ENCODE measurements at places on chromosomes 12 and 14.

- no peak for DNase-seq
Measured at GRCh38 chr14:61322011-61322798, 826 bp downstream of the PRKCH start.

DNA sequence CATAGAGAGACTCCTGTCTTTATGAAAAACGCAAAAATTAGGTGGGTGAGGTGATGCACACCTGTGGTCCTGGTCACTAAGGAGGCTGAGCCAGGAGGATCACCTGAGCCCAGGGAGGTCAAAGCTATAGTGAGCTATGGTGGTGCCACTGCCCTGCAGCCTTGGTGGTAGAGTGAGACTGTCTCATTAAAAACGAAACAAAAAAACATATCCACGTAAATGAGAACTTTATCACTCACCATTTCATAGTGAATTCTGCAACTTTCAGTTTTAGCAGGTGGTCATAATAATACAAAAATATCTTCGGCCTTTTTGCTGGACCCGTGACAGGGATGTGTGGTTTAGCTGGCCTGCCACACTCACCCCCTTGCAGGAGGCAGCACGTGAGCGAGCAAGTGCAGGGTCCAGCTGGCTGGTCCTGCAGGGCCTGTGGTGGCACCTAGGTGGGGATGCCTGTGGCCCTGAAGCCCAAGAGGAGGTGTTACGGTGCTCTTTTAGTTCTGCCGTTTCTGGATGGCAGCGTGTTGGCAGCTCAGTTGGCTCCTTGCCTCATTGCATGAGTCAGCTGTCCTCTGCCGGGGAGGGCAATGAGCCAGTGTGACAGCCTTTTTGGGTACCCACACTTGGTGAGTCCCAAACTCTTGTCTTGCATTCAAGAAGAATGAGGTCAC, 1330.7 kb upstream of the TMEM132C start:
- DNase-seq: no peak

- no peak for DNase-seq
Measured at GRCh38 chr14:66603945-66604344, 96.0 kb downstream of the GPHN start.

- DNase-seq: no peak
Measured at GRCh38 chr14:33986804-33987203, 35.9 kb upstream of the EGLN3 start.

DNA sequence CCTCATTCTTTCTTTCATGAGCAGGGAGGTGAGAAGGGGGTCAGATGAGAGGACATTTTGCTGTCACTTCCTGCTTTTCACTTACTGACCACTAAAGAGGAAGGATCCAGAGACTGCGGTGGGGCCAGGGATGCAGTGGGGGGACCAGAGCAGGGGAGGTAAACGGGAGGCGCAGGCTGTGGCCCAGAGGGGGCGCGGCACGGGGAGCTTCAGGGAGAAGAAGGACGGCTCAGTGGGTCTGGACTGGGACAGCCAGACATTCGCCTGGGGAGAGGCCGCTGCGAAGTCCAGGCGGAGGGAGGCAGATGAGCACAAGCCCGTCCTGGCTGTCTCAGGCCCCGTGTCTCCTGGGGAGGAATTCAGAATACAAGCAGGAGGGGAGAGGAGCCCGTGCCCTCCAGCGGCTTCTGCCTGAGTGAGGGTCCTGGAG, 41.2 kb downstream of the SLC6A12 start:
- DNase-seq: no peak

DNA sequence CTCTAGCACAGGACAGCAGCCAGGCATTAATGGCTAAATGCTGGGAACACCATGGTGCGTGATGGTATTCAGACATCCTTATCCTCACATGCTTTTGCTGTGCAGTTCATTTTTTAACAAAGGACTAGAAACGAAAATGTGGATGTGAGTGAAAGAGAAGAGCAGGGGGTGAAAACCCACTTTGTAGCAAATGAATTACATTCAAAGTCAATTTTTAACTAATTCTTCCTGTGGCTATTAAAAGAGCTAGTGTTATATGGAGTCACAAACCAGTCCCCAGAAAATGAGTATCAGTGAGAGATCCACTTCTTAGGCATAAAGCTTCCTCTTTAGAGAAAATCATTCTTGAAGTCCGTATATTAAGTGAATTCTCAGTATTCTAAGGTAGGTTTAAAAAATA, 592.0 kb upstream of the LMO3 start:
- no peak for DNase-seq

DNA sequence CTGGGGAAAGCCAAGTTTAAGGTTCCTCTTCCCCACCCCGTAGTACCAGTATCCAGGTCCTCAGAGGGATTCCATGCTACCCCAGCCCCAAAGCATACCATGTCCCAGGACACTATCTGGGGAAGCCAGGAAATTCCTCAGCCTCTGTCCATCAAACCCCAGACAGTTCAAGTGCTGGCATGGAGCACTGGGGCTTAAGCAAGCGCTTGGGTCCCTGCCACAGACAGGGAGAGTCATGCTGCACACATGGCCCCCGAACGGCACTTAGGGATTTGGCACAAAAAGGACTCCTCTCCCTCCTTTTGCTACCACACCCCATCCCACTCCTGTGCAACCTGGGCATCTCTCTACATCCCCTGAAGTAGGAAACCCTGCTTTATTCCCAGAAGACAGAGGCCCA, 21.8 kb downstream of the ADCY6 start:
- no peak for DNase-seq

DNA sequence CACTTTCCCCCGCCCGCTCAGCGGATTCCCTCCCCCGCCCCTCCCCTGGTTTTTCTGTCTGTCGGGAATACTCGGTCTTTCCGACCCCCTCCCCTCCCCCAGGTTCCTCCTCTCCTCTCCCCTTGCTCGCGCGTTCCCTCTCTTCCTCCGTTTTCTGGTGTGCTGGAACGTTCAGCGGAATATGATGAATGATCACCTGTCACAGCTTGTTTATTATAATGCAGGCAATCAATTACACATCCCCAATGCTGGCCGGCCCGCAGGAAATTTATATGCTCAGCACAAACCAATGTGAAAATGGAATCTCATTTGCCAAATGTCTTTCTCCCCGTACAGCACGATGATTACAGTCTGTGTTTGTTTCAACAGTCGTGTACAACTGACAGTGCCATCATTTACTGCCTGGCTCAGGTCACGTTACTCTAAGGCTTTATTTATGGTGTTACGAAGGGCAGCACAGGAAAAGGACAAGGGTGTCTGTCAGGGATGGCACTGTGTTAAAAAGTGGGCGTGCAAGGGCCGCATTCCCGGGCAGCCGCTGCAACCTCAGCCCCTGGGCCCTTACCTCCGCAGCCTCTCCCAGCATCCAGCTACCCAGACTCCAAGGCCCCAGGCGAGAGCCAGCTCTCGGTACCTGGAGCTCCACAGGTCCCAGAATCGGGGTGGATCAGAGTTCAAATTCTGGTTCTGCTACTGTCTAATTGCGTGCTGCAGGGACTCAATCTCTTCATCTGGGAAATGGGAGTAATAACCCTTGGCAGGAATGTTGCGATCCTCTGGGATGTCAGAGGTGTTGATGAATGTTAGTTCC, 24.7 kb upstream of the MAP1LC3B2 start:
- DNase-seq: no peak

DNA sequence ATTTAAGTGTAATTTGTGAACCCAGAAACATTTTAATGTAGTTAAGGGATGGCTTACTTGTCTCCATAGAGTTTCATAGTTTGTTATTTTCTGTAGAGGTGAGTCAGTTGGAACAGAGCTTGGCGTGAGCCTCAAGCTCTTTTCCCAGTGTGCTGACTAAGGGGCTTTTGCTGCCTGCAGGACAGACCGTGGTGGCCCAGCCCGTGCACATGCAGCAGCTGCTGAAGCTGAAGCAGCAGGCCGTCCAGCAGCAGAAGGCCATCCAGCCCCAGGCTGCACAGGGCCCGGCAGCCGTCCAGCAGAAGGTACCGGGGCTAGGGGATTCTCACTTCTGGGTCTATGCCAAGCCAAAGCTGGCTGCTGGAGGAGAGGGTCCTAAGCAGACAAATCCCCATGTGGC, 76.9 kb downstream of the DDX51 start:
- no peak for DNase-seq

DNA sequence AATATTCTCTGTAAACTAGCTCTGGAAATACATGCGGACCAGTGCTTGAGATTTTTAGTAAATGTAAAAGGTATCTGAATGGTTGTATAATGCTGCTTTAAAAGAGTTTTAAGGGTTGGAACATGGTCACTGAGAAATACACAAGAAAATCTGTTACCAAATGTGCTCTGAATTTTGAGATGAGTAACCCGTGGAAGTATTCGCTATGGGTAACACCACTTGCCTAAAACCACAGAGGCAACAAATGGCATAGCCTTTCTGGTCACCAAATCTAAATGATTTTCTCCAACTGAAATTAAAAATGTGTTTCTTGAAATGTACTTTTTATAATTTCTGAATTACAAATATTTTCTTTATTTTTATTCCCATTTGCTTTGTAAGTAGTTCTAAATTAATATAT, 745.7 kb downstream of the DIO2 start:
- DNase-seq: no peak

GRCh38 chr12:99343960-99344359, 303.6 kb upstream of the GARIN6 start:
- no peak for DNase-seq

- no peak for DNase-seq
Measured at GRCh38 chr14:100894416-100894815, 9.1 kb downstream of the RTL1 start.

GRCh38 chr12:124581307-124582107, 14.1 kb upstream of the NCOR2 start:
- DNase-seq: no peak

- no peak for DNase-seq
Measured at GRCh38 chr12:4133029-4133428, 140.5 kb upstream of the CCND2 start.

GRCh38 chr14:106657460-106657859, 1131.1 kb downstream of the TMEM121 start:
- DNase-seq: peak; percentile 58

DNA sequence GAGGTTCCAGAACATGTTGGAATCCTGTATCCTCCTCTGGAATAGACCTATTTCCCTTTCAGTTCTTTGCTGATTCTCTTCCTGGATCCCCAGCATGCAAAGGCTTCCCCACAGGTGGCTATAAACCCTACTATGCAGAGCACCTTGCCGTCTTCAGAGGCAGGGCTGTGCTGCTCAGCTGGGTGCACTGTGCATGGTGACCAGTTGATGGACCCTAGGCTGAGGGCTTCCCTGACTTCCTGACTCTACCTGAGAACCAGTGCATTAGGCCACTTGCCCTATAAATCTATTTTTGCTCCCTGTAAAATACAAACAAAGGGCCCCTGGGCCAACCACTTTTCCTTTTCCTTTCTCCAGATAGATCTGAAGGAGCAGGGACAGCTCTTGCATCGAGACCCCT, 14.1 kb downstream of the ZNF219 start:
- no peak for DNase-seq

DNA sequence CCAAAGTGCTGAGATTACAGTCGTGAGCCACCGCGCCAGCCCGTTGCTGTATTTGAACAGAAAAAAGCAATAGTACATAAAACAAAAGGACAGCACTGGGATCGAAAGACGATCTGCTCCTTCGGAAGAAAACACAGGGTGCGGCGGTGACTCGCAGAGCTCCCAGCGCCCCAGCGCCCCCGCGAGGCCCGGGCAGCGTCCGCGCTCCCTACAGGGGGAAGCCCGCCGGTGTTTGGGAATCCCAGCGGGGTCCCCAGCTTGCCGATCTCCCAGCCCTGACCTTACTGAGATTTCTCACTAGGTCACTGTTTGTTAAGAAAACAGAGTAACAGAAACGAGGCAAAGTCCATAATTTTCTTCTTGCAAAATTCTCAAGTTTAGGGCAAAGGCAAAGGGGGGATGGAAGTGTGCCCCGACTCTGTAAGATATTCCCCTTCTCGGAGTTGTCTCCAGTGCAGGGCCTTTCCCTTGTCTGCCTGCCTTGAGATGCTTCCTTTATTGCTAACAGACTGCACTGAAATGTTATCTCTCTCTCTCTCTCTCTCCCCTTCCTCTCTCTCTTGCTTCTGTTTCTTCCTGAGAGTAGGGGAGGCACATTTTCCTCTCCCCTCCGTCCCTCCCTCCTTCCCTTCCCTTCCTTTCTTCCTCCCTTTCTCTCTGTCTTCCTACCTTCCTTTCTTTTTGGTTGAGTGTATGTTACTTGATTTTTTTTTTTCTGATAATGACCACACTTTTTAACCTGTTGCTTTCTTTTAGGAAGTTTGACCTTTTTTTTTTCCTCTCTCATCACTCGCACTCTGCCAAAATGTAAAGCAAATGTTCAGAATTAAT, 91.9 kb downstream of the TMEM30B start:
- DNase-seq: no peak

DNA sequence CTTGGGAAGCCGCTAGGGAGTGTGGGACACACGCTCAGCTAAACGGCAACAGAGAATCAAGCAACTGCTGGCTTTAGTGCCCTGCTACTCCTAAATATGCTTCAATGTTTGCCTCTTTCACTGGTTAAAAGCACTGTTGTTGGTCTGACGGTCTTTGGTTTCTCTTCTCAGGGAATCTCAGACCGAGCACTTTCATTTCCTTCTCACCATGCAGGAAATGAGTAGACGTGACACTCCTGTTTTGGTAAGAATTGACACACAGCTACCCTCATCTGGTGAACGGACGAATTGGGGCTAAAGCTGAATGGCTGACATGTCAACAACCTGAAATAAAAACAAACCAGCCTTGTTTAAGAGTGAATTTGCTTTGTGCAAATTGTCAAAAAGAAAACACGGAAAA, 57.5 kb upstream of the PIWIL1 start:
- no peak for DNase-seq

DNA sequence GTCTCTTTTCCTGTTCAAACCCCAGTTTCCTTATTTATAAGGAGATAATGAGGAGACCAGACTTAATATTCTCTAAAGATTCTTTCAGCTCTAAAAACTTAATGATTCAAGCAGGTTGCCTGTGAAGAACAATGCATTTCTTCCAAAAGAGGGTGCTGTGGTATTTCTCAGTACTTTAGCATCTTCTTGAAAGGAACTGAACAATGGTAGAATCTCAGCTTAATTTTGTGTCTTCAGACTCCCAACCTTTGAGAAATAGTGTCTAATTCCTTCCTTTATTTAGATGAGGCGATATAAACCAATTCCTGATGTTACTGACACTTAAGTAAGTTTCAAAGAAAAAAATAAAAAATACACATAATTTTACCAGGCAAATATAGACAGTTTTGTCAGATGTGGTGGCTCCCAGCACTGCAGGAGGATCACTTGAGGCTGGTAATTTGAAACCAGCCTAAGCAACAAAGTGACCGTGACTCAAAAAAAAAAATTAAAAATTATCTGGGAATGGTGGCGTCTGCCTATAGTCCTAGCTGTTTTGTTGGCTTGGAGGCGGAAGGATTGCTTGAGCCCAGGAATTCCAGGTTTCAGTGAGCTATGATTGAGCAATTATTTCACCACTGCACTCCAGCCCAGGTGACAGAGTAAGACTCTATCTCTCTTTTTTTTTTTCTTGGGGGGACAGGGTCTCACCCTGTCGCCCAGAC, 76.9 kb upstream of the PSMA6 start:
- peak; percentile 41 for DNase-seq

- no peak for DNase-seq
Measured at GRCh38 chr12:98418357-98419075, 96.9 kb upstream of the TMPO start.

GRCh38 chr14:100215330-100215885, 23.5 kb upstream of the YY1 start:
- no peak for DNase-seq

Measured in CD4-positive, alpha-beta T cell treated with Interleukin-15 for 4 hours (primary cell).